ENCODE measurements at places on chromosomes 5 and 9. TPM values are rescaled to one million over a fixed set of nuclear protein-coding genes. Genes with fewer than 3 reads are reported as not detected.

The SPINK1 gene
- 55.1 TPM for polyA plus RNA-seq

The CDH9 gene
- 7.2 TPM for polyA plus RNA-seq

The FIBCD1 gene
- polyA plus RNA-seq: 0.41 TPM

The ROPN1L gene
- 0.67 TPM for polyA plus RNA-seq

The PCDHGA9 gene
- polyA plus RNA-seq: 4.8 TPM

The PTPA gene
- polyA plus RNA-seq: 129 TPM

The TEX48 gene
- not detected for polyA plus RNA-seq

The CCDC69 gene
- polyA plus RNA-seq: 5.2 TPM

DNA sequence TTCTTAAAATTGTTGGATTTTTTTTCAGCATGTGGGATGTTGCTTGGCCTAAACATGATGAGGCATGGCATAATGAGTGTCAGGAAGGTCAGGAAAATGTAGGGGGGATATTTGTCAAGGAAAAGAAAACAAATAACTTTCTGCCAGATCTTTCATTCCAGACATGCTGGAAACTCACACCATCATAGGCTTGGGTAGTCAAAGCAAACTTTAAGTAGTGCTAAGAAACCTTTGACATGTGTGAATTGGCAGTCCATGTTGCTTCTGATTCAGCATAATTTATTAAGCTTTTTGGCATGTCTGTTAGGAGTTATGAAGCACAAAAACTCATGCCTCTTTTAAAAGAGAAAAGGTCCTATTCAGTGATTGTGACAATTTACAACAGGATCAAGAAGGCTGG is 61.3 kb upstream of the MTAP start:
- peak; percentile 16 for DNase-seq

GRCh38 chr9:124735121-124735520 is 36.0 kb downstream of the NR6A1 start:
- no peak for DNase-seq

DNA sequence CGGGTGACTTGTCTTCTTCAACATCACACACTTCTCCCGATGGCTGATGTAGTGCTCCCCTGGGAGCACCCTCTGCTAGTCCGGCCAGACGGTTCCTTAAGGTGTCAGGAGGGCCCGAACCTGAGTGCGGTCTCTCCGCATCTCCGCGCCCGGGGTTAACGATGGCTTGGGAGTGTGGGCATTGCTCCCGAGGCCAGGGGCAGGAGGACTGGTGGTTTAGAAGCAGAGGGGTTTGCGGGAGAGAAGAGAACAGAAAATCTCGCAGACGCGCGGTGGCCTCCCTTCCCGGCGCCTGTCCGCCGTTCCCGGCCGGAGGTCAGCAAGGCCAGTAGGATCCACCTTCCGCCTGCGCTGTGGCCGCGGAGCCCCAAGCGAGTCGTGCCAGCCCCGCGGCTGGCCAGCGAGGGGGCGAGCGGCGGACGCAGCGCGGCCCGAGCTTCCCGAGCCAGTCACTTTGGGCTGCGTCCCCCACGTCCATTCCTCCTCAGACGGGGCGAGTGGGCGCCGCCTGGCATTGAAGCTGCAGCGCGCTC is 700 bp downstream of the CDO1 start:
- no peak for DNase-seq

GRCh38 chr5:114726131-114726530 is 364.3 kb downstream of the KCNN2 start:
- no peak for DNase-seq

- DNase-seq: no peak
These were observed 3.2 kb downstream of the ZNF618 start for GRCh38 chr9:113879318-113879717.

GRCh38 chr5:23820765-23821471 is 313.5 kb downstream of the PRDM9 start:
- no peak for DNase-seq

DNA sequence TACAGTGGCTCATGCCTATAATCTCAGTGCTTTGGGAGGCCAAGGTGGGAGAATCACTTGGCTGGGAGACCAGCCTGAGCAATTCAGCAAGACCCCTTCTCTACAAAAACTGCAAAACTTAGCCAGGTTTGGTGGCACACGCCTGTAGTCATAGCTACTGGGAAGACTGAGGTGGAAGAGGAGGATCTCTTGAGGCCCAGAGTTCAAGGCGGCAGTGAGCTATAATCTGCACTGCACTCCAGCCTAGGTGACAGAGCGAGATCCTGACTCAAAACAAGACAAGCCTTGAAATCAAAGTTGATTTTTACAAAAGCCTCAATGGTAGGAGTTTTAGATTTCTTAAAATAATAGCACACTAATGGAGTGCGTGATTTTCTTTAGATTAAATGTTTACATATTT is 14.6 kb downstream of the UBE2D2 start:
- DNase-seq: no peak

DNA sequence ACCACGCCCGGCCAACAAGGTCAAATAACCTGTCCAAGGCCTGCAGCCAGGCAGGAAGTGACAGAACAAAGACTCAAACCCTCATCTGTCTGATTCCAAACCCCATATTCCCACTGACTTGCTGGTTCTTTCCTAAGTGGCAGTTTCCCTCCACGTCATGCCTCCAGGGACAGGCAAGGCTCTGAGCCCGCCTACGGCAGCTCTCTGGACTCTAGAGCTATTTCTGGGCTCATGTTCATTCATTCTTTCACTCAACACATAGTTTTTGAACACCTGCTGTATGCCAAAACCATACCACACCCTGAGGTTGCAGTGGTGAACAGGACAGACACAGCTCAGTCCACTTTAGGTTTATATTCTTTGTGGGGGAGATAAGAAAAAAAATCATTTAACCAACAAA is 5.2 kb upstream of the FBP1 start:
- no peak for DNase-seq

DNA sequence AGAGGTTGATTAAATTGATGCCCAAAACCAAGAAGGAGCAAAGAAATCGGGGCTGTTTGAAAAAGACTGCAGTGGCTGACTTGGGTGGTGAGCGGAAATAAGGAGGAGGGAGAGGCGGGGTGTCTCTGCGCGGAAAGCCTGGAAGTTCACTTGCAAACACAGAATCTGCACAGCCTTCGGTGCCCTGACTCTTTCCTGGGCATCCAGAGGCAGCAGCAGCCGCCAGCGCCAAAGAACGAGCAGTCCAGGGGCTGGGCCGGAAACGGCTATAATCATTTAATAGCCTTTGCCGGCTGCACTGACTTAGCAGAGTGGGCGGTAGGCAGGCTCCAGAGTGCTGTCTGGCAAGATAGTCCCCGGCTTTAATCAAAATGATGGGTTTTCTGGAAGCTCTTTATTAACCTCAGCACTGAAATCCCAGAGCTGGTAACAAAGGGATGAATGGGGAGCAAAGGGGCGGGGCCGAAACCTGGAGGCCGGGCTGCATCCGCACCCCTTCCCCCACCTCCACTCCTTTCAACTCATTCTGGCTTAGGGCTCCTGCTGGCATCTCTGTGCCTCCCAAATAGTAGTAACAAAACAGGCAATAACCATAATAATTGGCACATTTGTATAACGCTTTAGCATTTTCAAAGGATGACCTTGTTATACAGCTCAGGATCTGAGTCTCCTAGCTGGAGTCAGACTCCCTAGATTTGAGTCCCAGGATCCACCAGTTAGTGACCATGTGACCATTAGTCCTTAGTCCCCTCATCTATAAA is 35.7 kb downstream of the PCDHAC2 start:
- peak; percentile 14 for DNase-seq

DNA sequence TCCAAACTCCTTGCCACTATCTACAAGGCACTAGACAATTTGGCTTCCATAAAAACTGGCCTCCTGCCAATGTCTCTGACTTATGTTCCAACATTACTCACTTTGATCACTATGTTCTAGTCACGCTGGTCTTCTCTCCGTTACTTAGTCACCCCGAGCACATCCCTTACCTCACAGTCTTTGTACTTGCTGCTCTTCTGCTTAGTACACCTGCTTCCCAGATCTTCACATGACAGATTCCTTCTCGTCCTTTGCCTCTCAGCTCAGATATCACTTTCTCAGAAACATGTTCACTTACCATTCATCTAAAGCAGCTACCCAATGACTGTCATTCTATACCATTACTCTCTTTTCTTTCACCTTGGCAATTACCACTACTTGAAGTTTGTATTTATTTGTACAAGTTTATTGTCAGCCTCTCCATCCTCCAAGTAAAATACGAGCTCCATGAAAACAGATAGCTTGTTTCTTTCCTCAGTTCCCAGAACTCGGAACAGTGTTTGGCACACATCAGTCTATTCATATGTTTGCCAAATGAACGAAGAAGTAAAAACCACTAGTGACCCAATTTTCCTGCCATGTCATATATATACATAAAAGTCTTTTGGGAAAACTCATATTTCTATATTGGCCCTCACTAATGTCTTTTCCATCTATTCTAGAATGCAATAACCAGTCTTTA is 5.9 kb upstream of the SLC22A5 start:
- no peak for DNase-seq

DNA sequence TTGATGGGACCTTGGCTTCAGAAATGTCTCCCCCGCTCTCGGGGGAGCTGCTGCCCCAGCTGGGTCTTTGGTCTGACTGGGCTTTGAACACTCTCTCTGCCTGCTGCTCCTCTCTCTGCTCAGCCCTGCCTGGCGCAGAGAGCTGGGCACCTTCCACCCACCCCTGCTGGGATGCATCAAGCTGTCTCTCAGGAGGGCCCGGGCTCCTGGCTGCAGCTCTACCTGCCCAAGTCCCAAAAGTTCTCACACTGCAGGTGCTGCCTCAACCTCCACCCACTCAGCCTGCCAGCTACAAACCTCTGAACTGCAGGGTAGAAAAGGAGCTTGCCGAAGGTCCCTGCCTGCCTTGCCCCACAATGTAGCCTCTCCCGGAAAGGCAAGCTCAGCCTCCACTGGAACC is 36.7 kb downstream of the IRX2 start:
- DNase-seq: no peak

DNA sequence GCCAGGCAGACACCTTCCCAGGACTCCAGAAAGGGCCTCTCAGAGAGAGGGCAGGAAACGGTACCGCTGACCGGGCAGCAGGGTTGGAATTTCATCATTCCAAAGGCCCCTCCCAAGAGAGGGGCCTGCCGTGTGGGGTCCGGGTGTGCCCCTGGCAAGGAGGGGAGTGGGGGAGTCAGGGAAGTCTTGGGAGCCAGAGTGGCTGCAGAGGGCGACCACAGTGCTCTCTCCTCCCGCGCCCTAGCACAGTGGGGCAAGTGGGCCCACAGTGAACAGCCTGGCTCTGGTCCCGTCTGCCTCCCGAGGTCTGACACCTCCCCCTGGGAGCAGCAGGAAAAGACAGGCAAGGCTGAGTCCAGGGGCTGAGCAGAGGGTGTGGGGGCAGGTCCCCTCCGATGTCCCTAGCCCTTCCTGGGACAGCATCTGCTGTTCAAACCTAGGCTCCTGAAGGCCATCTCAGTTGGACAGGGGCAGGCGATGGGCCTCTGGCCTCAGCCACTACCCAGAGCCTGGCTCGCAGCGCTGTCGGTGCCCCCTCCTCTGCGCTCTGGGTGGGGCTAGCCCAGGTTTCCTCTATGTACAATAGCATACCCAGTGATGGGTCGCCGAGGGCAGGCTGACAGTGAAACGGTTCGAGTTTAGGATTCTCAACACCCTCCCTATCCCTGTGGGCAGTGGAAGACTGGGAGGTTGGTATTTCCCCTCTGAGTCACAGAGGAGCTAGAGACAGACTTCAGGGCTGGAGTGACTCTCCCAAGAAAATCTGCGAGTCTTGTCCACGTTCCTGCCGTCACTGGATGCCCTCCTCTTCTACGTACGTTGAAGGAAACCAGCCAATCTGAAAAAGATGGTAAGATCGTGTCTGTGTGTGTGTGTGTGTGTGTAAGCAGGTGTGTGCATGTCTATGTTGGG is 25.4 kb upstream of the SARDH start:
- no peak for DNase-seq

- peak; percentile 90 for DNase-seq
These were observed 9.0 kb downstream of the RGS14 start for GRCh38 chr5:177366528-177367322.

GRCh38 chr9:4902135-4902475 is 83.0 kb upstream of the JAK2 start:
- no peak for DNase-seq

DNA sequence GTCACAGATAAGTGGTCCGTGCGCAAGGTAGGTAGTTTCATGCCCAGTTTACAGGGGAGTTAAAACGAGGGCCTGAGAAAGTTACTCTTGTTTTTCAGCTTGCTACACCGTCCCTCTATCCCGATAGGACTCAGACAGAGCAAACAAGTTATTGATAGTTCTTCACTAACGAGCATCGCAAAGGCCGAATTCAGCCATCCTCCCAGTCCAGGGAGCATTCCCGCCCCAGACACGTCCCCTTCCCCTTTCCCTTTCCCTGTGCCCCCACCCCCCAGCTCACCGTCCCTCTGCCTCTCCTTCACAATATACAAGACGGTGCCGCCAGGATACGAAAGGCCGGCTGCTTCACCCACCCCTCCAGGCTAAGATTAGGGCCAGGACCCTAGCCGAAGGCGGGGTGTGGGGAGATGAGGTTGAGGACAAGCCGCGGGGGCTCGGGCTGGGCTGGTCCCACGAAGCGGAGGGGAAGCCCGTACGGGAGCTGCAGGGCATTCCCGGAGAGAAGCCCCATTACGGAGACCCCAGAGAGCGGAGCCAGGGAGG is 599 bp downstream of the KIAA1191 start:
- peak; percentile 27 for DNase-seq

- DNase-seq: no peak
These were observed 155.0 kb downstream of the TMEM167A start for GRCh38 chr5:82922086-82922734.

GRCh38 chr5:174392892-174393291 is 331.5 kb upstream of the MSX2 start:
- no peak for DNase-seq

- no peak for DNase-seq
These were observed 2.7 kb upstream of the AK1 start for GRCh38 chr9:127880143-127880542.

- no peak for DNase-seq
These were observed 168.2 kb downstream of the DAB2IP start for GRCh38 chr9:121819428-121820231.

- no peak for DNase-seq
These were observed 397.2 kb upstream of the DAB2 start for GRCh38 chr5:39822020-39822419.

DNA sequence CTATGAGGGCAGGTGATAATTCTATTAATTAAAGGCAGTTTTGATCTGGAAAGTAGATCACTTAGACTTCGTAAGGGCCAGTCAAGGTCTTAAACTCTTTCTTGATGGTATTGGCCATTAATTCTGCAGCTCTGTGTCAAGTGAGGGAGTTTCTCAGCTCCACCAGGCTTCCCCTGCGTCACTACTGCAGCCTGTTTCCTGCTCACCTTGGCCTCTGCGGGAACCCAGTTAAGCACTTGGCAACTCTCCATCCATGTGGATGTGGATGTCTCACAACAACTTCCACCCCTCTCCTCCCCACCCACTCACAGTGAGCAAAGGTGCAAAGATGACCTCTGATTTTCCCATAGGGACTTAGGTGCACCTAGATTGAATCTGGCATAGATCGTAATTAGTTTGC is 191.6 kb downstream of the PLK2 start:
- no peak for DNase-seq

- DNase-seq: no peak
These were observed 124.5 kb downstream of the PDE4D start for GRCh38 chr5:59769041-59769360.

- no peak for DNase-seq
These were observed 15.6 kb upstream of the CKS2 start for GRCh38 chr9:89295400-89295799.

- no peak for DNase-seq
These were observed 131.3 kb upstream of the DAP start for GRCh38 chr5:10892147-10892910.

Measured in renal pelvis (tissue), 12 donors.